Heart right ventricle (tissue), 16 donors: ENCODE measurements at places on chromosomes 3 and 15.

GRCh38 chr3:46922871-46923558, 45.5 kb downstream of the PTH1R start:
- no peak overlapping the region for H3K27ac ChIP-seq
- H3K27me3 ChIP-seq: no peaks in the 10 kb centered on the region
- H3K4me3 ChIP-seq: no peak overlapping the region
- H3K4me1 ChIP-seq: peaks cover 45% of the 10 kb centered on the region

DNA sequence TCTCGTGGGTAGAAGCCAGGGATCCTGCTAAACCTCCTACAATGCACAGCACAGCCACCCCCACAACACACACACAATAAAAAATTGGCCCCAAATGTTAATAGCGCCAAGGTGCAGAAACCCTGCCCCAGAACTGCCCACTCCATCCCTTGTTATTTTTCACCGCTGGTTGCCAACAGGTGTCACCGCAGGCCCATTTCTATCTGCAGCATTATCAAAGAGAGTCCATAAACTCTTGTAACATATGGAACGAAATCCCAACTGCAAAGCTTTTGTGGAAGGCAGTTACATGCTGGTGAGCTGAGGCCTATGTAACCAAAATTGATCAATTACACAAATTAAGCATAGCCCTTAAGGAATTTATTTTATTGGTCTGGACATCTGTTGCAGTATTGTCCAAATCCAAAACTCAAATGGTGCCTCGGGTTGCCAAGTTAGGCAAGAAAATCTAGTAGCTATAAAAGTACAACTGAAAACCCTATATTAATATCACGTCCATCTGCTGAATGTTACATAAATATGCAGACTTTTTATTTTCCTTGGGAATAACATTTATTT, 66.2 kb downstream of the SAMMSON start:
- H3K36me3 ChIP-seq: no peaks in the 10 kb centered on the region
- no peak overlapping the region for H3K4me3 ChIP-seq
- DNase-seq: no peak
- peaks cover 4% of the 10 kb centered on the region for H3K4me1 ChIP-seq

DNA sequence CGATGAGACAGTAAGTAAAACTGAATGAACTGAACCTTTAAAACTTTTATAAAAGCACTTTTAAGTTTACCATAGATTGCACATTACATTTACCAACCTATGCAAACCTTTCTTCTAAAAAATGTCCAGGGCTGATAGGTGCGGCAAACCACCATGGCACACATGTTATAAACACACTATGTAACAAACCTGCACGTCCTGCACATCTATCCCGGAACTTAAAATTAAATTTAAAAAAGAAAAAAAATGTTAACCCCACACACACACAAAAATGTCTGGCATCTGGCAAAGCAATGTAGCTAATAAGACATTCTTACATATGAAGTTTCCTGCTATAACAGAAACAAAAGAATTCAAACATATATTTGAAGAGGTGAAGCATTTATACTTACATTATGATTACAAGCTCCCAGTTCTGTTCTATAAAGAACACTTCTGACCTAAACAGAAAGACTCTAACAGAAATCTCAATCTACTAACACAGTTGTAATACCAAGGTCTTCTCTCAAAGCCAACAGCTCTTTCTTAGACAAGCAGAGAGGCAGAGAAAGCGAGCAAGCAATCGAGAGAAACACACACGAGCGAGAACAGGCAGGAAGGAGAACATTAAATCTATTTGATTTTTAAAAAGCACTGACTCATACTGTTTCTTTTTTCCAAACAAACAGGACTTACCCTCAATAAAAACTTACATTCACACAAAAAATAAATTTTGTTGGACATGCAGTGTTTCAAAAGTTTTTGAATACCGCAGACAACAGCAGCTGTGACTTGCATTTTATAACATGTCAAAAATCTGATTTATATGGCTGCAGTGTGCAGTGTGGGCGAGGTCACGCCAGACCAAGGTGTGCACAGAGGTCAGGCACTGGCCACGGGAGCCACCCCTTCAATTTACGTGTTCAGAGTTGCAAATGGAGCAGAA, at the start of gene NRG4:
Gene NRG4 (minus strand): TSS at position 798 of the 925 bp plus-strand sequence. CDS start 1,194 bp downstream, outside the sequence.
- peaks cover 15% of the 10 kb centered on the region for H3K27me3 ChIP-seq
- no peak within 1 kb of the TSS for H3K27ac ChIP-seq
- DNase-seq: no peak
- H3K36me3 ChIP-seq: no peaks in the 10 kb centered on the region
- no peaks in the 10 kb centered on the region for H3K4me1 ChIP-seq
- H3K4me3 ChIP-seq: no peak within 1 kb of the TSS

- H3K36me3 ChIP-seq: no peaks in the 10 kb centered on the region
- no peaks in the 10 kb centered on the region for H3K4me1 ChIP-seq
- no peak for DNase-seq
- no peak overlapping the region for H3K27ac ChIP-seq
- no peak overlapping the region for H3K4me3 ChIP-seq
- no peaks in the 10 kb centered on the region for H3K27me3 ChIP-seq
Observed at GRCh38 chr3:103169289-103169688, 734.5 kb downstream of the ZPLD1 start.

- H3K27ac ChIP-seq: peak overlapping the region; percentile 50
- H3K27me3 ChIP-seq: no peaks in the 10 kb centered on the region
- no peaks in the 10 kb centered on the region for H3K4me1 ChIP-seq
- DNase-seq: no peak
- peak overlapping the region; percentile 27 for H3K4me3 ChIP-seq
Observed at GRCh38 chr3:152200476-152201420, 68.0 kb upstream of the MBNL1 start.

DNA sequence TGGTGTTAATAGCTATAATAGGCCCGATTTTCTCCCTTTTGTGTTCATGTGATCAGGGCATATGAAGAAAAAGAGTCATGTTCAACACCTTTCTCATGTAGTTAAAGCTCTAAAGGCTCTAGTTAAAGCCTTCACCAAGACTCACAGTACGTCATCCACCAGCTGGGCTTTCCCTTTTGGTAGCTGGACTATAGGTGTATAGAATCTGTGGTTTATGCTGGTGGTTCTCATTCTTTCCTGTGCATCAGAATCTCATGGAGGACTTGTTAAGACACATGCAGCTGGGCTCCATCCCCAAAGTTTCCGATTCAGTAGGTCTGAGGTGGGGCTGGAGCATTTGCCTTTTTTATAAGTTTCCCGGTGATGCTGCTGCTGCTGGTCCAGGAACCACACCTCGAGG, 31.0 kb downstream of the CFAP91 start:
- no peak overlapping the region for H3K4me3 ChIP-seq
- H3K27ac ChIP-seq: no peak overlapping the region
- no peaks in the 10 kb centered on the region for H3K36me3 ChIP-seq
- no peaks in the 10 kb centered on the region for H3K27me3 ChIP-seq

- H3K27ac ChIP-seq: no peak overlapping the region
- H3K4me1 ChIP-seq: no peaks in the 10 kb centered on the region
- H3K36me3 ChIP-seq: no peaks in the 10 kb centered on the region
- H3K4me3 ChIP-seq: no peak overlapping the region
- DNase-seq: no peak
- no peaks in the 10 kb centered on the region for H3K27me3 ChIP-seq
Observed at GRCh38 chr15:45776772-45777171, 141.9 kb downstream of the SQOR start.

DNA sequence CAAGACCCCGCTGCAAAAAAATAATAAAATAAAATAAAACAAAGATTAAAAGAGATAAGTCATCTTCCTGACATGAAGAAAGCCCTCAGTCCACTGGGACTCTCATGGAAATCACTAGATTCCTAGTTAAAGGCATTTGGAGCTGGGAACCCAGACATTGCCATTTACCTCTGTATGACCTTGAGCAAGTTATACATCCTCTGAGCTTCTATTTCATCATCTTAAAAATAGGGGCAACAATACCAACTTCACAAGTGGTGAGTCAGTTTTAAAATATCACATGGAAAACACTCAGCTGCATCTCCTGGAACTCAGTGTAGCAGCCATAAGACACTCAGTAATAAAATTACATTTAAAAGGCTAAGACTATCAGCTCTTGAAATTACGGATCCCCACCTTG, 334.8 kb downstream of the ERC2 start:
- no peak for DNase-seq
- no peaks in the 10 kb centered on the region for H3K4me1 ChIP-seq
- H3K4me3 ChIP-seq: no peak overlapping the region
- H3K27ac ChIP-seq: no peak overlapping the region
- no peaks in the 10 kb centered on the region for H3K27me3 ChIP-seq
- no peaks in the 10 kb centered on the region for H3K36me3 ChIP-seq

DNA sequence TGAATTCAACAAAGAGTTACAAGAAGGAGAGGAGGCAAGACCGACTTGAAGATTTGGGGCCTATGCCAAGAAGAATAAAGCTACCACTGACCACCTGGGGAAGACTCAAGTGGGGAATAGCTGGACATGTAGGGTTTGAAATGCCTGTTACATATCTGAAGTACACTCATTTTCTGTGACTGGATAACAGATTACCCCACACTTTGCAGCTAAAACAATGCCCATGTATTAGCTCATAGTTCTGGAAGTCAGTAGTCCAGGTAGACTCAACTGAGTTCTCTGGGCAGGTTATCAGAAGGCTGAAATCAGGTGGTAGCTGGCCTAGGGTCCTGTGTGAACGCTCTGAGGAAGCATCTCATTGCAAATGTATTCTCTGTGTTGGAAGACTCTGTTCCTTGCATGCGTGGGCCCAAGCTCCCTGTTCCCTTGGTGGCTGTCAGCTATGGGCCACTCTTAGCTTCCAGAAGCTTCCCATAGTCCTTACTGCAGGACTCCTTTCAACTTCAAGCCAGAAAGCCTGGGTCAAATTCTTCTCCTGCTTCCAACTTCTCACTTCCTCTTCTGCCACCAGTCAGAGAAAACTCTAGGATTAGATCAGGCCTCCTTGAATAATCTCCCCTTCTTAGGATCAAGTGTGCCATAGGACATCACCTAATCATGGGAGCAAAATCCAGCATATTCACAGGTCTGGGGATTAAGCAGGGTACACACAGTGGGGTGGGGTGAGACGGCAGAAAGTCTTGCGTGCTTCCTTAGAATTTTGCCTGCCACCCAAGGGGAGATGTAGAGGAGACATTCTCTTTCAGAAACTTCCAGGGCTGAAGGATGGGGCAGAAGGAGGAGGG, 187.8 kb downstream of the SHQ1 start:
- DNase-seq: no peak
- no peaks in the 10 kb centered on the region for H3K36me3 ChIP-seq
- H3K4me1 ChIP-seq: peaks cover 16% of the 10 kb centered on the region
- H3K4me3 ChIP-seq: no peak overlapping the region
- H3K27me3 ChIP-seq: no peaks in the 10 kb centered on the region

DNA sequence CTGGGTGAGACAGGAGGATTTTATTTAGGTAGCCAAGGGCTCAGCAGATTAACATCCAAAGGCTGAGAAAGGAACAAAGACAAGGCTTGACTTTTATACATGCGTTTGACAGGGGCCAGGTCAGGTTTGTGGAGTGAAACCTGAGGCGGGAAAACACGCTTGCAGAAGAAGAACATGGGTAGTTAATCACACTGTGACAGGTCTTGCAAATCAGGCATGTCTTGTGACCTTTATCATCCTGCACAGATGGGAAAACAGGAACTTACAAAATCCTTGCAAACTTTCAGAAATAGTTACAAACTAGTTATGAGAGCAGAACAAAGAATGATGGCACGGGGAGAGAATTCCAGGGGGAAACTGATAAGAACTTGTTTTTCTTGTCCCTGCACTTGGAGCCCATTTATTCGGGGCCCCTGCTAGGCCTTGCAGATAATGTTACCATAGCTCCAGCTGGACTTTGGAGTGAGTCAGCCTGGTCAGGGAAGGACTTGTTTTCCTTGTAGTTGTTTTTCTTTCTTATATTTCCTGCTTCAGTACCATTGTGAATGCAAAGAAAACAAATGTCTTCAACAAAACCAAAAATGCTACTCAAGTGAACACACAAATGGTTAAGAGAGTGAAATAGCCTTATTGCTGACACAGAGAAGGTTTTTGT, 965.9 kb upstream of the ROBO1 start:
- no peaks in the 10 kb centered on the region for H3K36me3 ChIP-seq
- no peaks in the 10 kb centered on the region for H3K27me3 ChIP-seq
- no peak overlapping the region for H3K27ac ChIP-seq

GRCh38 chr3:15171096-15171495, 35.0 kb upstream of the CAPN7 start:
- no peaks in the 10 kb centered on the region for H3K4me1 ChIP-seq
- no peak for DNase-seq
- H3K27ac ChIP-seq: no peak overlapping the region
- H3K27me3 ChIP-seq: peaks cover 6% of the 10 kb centered on the region
- H3K4me3 ChIP-seq: no peak overlapping the region
- no peaks in the 10 kb centered on the region for H3K36me3 ChIP-seq

DNA sequence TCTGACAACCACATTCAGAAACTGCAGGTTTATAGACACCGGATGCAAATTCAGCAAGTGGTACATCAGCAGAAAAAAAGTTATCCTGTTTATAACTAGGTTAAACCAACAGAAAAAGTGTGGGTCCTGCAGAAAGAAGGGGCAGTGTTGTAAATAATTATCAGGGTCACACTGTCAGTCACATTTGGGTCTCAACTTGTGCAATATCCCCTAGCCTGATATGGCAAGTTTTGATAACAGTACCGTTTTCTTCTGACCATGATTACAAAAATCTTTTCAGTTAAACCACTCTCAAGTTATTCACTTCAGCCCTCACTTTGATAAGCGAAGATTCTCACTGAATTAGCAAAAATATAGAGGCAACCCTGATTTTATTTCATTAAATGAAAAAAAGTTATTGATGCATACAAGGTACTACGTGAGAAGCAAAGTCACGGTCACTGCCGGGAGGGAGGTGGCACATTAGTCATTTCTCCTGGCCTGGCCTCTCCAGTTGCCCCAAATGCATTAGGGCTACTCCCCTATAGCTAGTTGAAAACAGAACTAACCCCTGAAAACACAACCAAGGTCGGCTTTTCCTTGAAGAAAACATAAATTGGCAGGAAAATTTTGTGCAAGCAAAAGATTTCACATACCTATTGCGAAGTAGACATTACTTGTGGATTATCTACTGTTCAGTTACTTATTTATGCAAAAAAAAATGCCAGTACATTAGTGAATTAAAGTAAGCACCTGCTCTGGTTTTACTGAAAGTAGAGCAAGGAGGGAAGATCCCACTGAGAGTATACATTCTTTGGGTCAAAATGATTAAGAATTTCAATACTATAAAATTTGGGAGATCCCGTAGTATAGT, 28.6 kb downstream of the IL5RA start:
- DNase-seq: no peak
- no peak overlapping the region for H3K27ac ChIP-seq
- H3K4me3 ChIP-seq: no peak overlapping the region
- no peaks in the 10 kb centered on the region for H3K36me3 ChIP-seq

- no peak for DNase-seq
- H3K4me3 ChIP-seq: no peak overlapping the region
- H3K4me1 ChIP-seq: no peaks in the 10 kb centered on the region
- no peak overlapping the region for H3K27ac ChIP-seq
Observed at GRCh38 chr3:152628496-152628895, 206.4 kb upstream of the P2RY1 start.

DNA sequence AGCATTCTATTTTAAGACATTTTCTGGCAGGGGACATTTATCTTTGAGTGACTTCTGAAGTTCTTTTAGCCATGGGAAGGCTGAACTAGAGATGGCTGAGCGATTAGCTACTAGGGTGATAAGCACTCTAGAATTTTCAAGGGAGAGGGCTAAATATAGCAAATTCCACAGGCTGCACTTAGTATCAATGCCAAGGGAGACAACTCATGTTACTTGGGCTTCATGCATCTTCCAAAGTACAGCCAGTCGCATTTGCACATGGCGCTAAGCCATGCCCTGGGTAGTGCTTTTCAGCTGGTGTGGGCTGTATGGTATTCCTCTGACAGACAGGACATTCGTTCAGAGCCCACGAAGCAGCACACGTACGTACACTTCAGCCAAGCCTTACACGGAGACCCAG, 69.6 kb downstream of the RYR3 start:
- no peak overlapping the region for H3K4me3 ChIP-seq
- no peaks in the 10 kb centered on the region for H3K27me3 ChIP-seq
- no peaks in the 10 kb centered on the region for H3K4me1 ChIP-seq
- no peak overlapping the region for H3K27ac ChIP-seq
